ENCODE measurements at places on chromosomes 6 and 20. TPM values are rescaled to one million over a fixed set of nuclear protein-coding genes. Genes with fewer than 3 reads are reported as not detected.

Gene CRISP2
- not detected for polyA plus RNA-seq

Gene REM1
- polyA plus RNA-seq, result 0.25 TPM

Gene OR12D3
- polyA plus RNA-seq, result not detected

Gene BMP5
- not detected for polyA plus RNA-seq

Gene SYNE1
- 18.3 TPM for polyA plus RNA-seq

Gene RNF146
- polyA plus RNA-seq, result 43.3 TPM

All from brain (organoid and tissue), 16 donors.